ENCODE measurements at places on chromosomes 16 and 17. TPM values are rescaled to one million over a fixed set of nuclear protein-coding genes. Genes with fewer than 3 reads are reported as not detected.

SDR42E2 gene
- not detected for total RNA-seq

STH gene
- total RNA-seq = not detected

NT5C3B gene
- 102 TPM for total RNA-seq

CCP110 gene
- 18.8 TPM for total RNA-seq

LRRC75A gene
- 2.6 TPM for total RNA-seq

MYL11 gene
- total RNA-seq = not detected

CX3CL1 gene
- total RNA-seq = 3.3 TPM

NEUROD2 gene
- total RNA-seq = not detected

EVI2B gene
- under 0.01 TPM for total RNA-seq

ST6GALNAC2 gene
- 0.51 TPM for total RNA-seq

WNT9B gene
- total RNA-seq = not detected

THRA gene
- total RNA-seq = 58.2 TPM

ZNF594 gene
- total RNA-seq = 4.8 TPM

CDH5 gene
- 713 TPM for total RNA-seq

RTN4RL1 gene
- total RNA-seq = 0.60 TPM

CA5A gene
- not detected for total RNA-seq

ALDH3A1 gene
- total RNA-seq = 0.85 TPM

CTRB2 gene
- total RNA-seq = not detected
